Right ventricle myocardium inferior (tissue), 1 donor: ENCODE measurements at places on chromosomes 2 and 18. TPM values are rescaled to one million over a fixed set of nuclear protein-coding genes. Genes with fewer than 3 reads are reported as not detected.

GRCh38 chr2:170313992-170314348 lies 136.0 kb downstream of the MYO3B start:
- no peak for DNase-seq

- no peak for DNase-seq
Observed at GRCh38 chr2:113795405-113795920, 39.0 kb upstream of the SLC35F5 start.

DNA sequence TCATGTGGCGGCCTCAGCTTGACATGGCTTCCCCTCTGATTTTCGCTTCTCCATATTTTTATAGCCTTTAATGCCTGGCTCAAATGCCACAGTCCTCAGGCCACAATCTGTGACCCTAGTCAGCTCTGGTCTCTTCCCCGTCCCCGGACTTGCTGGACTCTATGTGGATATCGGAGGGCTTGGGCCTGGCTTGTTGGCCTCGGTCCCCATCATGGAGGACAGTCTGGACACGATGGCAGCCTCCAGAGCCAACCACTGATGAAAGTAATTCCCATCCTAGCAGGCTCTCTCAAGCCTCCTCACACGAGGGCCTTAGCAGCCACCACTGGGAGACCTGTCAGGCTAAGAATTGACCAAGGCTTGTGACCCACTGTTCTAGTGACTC lies 61.6 kb downstream of the LPIN1 start:
- no peak for DNase-seq

DNA sequence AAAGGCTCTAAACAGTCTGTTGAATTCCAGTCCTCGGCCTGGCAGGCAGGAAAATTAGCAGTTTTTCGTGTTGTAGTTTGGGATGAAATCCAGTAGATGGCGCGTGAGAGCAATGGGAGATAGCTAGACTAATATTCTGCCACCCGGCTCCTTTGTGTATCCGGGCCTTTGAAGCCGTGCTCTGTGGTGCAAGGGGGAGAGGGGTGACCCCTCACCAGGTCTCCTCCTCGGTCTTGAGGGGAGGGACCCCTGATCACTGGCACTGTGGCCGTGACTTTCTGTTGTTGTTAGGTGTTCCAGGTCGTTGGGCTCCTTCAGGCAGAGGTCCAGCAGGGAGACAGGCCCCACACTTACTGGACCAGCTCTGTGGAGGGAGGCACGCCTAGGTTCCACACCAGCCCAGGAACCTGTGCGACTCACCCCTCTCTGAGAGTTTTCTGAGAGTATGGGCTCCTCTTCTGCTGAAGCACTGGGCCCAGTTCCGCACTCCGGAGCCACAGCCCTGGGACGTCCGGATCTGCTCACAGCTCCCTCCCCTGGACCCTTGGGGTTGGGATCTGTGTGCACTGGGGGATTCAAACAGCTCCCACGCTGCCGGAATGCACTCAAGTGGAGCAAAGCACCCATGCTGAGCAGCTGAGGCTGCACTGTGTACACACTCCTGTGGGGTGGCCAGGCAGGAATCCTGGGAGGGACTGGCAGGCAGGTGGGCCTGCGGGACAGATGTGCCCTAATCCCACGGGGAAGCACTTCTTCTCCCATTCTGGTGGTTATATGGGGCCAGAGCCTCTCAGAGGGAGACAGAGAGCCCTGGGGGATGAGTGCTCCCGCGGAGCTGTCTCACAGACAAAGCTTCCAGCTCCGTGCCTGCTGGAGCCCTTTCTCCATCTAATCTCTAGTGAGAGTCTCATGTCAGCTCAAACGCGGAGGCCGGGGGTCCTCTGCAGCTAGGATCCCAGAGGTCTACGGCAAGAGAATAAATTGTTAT lies 8.8 kb downstream of the GKN2 start:
- DNase-seq = no peak

DNA sequence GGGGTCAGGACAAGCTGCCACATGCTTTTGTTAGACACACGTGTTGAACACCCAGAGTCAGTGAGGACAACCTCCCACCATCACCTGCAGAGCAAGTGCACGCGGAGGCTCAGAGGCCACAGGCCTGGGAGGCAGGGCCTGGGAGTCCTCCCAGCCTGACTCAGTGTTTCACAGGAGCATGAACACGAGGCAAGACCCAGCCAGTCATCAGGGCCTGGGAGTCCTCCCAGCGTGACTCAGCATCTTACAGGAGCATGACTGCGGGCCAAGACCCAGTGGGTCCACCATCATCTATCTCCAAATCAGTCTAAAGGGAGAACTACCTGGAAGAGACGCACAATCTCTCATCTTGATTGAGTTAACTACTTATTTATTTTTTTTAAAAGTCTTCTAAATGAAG lies 112.6 kb upstream of the PXDN start:
- no peak for DNase-seq

- no peak for DNase-seq
Observed at GRCh38 chr2:30998672-30999071, 139.6 kb downstream of the GALNT14 start.

GRCh38 chr18:31049189-31049588 lies 6.6 kb upstream of the DSC3 start:
- no peak for DNase-seq

GRCh38 chr2:144580521-144581161 lies 60.7 kb upstream of the ZEB2 start:
- DNase-seq = no peak

GRCh38 chr18:35171315-35171987 lies 69.4 kb upstream of the ZNF397 start:
- DNase-seq = no peak

The CAPN13 gene
- not detected for total RNA-seq

The PAIP2B gene
- 64.9 TPM for total RNA-seq

The HMSD gene
- total RNA-seq = not detected
